ENCODE measurements at places on chromosomes 12 and 14.

GRCh38 chr12:117395766-117396165 lies 34.3 kb upstream of the NOS1 start:
- DNase-seq, result no peak

DNA sequence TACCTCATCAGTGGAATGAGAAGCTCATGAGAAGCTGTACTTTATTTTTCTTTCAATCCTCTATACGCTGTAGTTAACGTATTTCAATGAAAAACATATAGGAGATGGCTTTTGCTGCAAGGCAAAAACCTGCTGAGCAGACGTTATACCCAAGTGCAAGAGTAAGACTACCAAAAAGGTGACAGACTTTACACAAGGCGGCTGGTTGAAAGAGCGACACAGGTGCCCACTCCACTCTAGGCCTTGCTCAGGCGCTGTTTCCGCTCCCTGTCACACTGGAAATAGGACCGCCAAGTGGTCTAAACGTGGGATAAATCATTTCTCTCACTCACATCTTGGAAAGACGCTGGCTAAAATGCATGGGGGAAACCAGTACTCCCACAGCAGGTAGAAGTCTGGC lies 54.5 kb downstream of the PPP2R5C start:
- DNase-seq, result no peak

DNA sequence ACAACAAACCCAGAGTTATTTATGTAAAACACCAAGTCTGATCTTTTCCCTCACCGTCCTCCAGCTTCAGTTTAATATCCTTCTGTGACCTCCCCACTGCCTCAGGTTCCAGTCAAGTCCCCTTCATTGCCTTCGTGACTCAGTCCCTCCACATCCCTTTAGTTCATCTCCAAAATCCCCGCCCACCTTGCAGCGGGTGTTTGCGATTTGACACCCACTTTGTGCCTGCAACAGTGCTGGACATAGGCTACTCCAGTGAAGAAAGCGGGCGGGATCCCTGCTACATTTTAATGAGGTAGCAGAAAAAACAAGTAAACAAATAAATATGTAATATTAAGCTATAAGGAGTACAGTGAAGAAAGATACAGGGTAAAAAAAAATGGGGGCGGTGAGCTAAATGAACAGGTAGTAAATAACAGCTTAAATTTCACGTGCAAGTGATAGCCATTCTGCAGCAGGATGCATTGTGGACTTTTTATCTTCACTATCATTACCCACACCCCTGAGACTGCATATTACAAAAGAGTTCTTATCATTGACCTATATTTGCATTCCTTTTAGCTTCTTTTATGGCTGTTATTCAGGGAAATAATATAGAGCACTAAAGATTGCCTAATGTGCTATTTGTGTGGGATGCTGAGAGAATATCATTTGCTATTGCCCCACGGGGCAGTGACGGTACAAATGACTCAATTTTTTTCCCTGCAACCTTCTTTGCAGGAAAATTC lies 222.8 kb upstream of the NUDT4 start:
- DNase-seq, result no peak

GRCh38 chr12:9872162-9872561 lies 3.0 kb upstream of the CLEC2B start:
- no peak for DNase-seq

Data from GM12865 (cell line).